Activated CD4-positive, alpha-beta T cell treated with anti-CD3 and anti-CD28 coated beads, Interleukin-2, amount 50 U/mL, for 1 hour (primary cell): ENCODE measurements at places on chromosomes 12 and 14.

- DNase-seq: no peak
Measured at GRCh38 chr14:23437133-23438100, 2.0 kb upstream of the MYH7 start.

GRCh38 chr12:80118565-80119324 lies 19.4 kb downstream of the OTOGL start:
- DNase-seq: no peak

DNA sequence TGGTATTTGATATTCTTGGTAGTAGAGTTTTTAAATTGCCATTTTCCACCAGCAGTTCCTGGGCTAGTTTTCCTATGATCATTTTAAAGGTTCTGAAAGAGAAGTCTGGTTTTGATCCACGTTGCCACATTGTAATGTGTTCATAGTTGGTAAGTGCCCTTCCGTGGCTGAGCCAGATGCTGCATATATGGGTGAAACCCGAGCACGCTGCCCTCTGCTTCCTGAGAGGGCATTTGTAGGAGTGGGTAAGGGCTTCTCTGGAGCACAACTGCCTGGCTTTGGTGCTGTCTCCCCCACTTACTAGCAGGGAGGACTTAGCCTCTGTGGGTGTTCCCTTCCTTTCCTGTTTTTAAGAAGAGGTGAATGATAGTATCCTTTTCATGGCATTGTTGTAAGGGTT lies 7.1 kb downstream of the SNRNP35 start:
- DNase-seq: no peak

DNA sequence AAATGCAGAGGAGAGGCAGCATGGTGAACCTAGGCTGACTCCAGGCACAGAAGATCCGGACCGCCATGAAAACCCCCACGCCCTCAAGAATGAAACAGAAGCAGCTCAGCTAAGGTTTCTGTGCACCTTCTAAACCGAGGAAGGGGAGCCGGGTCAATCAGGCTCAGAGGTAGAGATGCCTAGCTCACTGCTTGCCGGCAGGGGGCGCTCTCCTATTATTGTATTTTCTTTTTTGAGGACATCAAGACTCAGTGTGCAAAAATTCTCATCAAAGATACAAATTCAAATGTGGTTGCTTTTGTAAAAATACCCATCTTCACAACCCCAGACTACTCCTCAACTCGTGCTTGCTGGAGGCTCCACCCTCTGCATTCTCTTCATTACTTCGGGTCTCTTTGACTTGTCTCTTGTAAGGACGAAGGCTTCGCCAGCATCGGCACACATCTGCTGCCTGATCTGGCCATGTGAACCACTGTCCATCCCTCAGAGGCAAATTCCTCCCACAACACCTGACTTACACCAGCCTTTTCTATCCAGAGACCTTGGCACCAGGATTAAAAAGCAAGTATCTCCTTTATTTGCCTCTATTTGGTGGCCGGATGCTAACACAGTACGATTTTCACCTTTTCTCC lies 33.4 kb upstream of the RNASE3 start:
- peak; percentile 68 for DNase-seq

DNA sequence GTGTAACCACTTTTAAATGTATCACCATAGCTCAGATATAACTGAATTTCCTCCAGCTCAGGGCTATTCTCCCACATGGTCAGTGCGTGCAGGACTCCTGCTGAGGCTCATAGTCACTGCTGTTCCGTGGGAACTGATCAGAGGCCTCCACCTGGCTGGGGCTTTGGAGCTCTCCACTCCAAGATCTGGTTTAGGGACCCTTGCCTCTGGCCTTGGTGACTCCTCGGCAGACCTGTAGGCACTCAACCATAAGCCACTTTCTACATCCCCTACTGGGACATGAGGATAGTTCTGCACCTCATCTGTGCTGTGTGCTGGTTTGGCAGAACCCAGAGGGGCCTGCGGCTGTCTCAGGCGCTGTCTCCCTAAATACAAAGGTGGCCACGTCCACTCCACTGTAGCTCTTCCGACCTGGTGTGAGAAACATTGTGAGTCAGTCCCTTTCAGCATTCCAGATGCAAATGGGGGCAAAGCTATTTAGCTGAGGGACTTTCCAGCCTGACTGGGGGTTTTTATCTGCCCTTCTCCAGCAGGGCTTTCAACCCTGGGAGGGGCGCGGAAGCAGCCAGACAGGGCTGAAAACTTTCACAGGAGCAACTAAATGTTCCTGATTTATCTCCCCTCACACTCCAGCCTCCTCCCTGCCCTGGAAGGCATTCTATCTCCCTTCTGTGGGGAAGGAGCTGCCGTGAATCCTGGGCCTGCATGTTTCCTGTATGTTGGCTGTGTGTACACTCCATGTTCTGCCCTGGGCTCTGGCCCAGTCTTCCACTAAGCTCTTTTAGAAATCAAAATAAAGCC lies 218.3 kb upstream of the DAAM1 start:
- no peak for DNase-seq

DNA sequence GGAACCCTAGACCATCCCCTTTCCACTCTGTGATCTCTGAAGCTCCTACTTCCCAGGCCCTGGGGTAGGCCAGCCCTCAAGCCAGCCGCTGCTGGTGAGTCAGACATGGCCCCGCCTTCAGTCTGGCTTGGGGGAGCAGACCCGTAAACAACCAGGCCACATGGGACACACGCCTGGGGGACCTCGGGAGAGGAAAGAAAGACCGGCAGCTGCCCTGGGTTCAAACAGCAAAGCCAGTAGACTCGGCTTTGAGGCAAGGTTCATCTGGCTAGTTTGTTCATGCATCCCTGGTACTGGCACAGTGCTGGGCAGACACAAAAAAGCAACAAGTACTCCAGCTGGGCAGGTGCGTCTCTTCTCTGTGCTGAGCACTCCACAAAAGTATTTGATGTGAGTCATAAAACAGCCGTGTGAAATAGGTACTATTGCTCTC lies 101.9 kb downstream of the SETD3 start:
- no peak for DNase-seq

GRCh38 chr14:56400109-56400825 lies 179.3 kb upstream of the TMEM260 start:
- DNase-seq: no peak

GRCh38 chr14:77281852-77282410 lies 10.9 kb upstream of the NGB start:
- DNase-seq: no peak

DNA sequence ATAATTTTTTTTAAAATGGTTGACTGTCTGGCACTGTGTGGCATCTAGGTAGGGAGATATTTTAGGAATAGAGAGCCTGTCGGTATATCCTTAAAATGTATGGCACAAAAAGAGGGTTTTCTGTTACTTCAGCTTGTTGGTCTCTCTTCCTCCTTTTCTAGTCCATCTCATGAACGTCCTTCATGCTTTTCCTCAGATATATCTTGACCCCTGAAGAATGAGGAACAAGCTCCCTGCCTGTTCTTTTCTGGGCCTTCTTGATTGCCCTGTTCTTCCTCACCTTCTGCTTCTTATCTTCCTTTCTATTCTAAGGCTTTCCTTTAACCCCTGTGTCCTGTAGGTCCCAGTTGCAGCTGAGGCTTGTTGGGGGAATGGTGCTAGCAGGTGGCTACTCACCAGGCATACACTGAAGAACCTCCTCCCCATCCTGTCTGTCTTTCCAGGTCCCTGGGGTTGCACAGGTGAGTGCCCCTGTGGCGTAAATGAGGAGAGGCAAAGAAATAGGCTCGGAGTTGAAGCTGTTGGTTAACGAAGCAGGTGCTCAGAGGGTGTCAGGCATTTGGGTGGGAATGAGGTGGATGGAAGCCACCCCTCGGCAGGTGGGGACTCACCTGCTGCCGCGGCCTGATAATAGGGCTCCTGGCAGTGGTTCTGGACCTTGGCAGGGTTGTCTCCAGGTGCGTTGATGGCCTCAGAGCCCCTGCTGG lies 7.2 kb upstream of the C1R start:
- no peak for DNase-seq

GRCh38 chr14:72986857-72987256 lies 40.0 kb downstream of the ZFYVE1 start:
- DNase-seq: no peak

- DNase-seq: no peak
Measured at GRCh38 chr12:27243006-27243405, 1.1 kb upstream of the STK38L start.

DNA sequence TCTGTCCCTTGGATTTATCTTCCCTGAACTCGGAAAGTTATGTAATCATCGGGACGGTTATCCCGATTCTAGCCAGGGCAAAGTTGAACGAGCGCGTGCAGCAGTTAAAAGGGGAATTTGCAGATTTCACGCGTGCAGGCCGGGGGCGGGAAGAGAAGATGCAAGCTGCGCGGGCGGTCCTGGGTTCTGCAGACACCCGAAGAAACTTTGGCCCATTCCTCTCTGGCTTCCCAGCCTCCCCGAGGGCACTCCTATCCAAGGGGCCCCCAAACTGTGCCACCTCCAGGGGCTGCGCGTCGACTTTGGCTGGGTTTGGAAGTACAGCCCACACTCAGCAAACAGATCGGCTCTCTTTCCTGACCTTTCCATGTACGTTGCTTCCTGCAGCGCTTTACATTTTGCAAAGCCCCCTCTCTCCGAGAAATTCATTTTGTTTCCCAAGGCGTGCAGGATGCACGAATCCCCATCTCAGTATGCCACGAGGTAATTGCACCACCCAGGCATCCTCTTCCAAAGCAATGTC lies 941 bp upstream of the PPP1CC start:
- no peak for DNase-seq

- DNase-seq: no peak
Measured at GRCh38 chr12:30043151-30043847, 259.6 kb upstream of the TMTC1 start.

DNA sequence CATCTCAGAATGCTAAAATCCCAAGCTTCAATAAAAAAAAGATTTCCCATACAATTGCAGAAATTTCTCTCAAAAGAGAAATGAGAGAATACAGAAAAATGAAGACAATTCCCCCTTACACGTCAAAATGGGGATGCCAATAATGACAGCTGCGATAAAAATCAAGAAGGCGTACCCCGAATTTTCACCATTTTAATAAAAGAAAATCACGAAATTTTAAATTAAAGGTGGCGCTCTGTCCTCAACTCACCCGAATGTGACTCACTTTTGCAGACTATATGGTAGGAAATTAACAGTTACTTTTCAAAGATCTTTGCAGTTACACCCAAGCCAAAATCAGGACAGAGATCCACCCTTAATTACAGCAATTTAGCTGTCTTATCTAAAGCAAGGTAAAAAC lies 2.1 kb downstream of the ATP2B1 start:
- DNase-seq: no peak

DNA sequence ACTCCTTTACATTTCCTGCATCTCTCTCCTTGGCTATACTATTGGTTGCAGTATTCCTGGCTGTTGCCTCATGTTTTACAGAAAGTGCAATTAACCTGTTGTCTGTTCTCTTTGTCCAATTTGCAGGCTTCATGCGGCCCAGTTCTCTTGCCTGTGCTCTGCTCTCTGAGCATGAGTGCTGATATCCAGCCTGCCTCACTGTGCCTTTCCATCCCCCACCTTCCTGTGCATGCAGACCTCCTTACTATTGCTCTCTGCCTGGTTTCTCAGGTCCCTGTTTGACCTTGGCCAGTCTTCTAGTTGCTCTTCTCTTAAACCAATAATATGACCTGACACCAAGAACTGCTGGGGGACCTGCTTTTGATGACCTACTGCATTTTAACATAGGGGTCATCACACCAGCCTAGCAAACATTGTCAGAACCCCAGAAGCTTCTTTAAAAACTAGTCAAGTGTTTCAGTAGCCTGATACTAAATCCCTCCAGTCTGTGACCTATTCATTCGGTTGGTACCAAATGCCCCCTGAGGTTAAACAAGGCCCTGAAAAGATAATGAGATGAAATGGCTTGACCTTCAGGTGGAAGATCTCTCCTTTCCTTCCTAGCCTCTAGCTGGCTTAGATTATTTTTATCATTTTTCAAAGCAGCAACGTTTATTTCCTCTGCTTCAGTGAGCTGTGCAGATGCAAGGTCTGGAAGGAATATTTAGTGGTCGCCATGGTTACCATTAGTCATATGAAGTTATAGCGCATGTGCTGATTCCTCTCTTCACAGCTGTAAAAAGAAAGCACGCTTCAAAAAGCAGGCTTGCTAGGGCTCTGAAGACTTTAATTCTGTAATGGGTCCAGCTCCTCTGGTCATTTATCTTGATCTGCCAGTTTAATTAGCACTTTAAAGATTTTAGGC lies 216.5 kb downstream of the PHLDA1 start:
- no peak for DNase-seq

- DNase-seq: peak; percentile 81
Measured at GRCh38 chr12:107320033-107320928, 226.9 kb upstream of the CRY1 start.

- no peak for DNase-seq
Measured at GRCh38 chr14:26846388-26846787, 248.6 kb upstream of the NOVA1 start.

DNA sequence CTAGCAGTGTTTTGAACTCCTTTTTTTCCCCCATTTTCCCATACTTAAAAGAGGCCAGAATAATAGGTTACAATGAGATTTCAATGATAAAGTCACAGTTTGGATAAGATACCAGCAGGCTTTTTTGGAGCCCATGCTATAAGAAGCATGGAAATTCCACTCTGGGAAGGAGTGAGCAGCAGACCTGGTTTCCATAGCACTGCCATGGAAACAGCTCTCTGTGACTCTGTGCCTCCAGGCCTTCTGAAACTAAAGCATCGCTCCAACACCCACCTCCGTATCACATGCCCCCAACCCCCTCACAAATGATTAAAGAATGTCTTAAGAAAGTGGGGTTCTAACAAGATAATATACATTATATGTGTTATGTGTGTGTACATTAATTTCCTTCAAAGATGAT lies 165.0 kb downstream of the GRIN2B start:
- no peak for DNase-seq

DNA sequence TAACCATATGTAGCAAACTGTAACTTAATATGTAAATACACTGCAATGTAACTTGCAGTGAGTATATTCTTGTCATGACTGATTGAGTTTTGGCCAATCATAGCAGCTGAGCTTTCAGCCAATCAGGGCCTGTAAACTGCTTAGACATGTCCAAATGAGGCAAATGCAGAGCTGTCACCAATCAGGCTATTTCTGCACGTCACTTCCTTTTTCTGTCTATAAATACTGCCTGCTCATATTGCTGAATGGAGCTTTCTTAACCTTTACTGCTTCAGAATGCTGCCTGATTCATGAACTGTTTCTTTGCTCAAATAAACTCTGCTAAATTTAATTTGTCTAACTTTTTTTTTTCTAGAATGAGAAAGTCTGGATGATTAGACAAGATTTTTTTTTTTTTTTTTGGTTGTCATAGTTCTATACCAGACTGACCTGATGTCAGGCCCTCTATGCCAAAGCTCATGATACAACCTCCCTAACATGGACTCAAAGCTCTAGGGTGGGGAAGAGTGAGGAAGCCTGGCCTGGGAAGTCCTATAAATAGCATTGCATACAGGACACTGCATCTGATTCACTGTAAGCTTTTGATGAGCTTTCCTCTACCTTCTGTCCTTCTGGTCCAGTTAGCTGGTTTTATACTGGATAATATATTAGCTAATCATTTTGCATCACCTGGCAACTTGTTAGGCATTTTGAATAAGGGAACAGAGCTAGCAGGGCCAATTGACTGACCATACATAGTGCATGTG lies 12.0 kb downstream of the MGP start:
- DNase-seq: no peak

- DNase-seq: peak; percentile 18
Measured at GRCh38 chr12:7131502-7131866, 1.3 kb downstream of the CLSTN3 start.
